ENCODE measurements at places on chromosomes 16 and 17. TPM values are rescaled to one million over a fixed set of nuclear protein-coding genes. Genes with fewer than 3 reads are reported as not detected.

Gene HSPB9
- total RNA-seq, result not detected

Gene SEPTIN1
- total RNA-seq, result 0.86 TPM

DNA sequence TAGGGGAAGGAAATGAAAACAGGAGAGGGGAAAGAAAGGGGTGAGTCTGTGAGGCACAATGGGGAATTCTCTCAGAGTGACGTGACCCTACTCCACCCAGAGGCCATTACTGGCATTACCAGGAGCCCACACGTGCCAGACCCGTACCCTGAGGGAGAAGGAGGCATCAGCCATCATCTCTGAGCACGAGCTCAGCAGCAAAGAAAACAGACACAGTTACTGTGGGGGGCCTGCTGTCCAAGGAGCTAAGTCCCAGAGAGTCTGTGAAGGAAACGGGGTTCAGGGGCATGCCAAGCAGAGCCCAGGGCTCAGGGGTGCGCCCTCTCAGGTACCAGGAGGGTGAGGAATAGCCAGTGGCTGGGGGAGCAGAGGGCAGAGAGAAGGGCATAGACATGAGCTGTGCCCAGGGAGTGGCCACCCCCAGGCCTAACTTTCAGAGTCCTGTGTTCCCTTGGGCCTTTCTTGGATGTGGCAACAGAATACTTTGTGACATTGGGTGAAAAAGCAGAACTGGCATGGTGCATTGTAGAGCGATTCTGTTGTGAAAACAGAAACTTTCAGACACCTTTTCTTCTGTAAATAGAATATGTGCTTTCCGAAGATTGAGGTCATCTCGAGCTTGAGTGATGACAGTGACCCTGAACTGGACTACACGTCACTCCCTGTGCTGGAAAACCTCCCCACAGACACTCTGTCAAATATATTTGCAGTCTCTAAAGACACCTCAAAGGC is 11.3 kb downstream of the TAF1C start:
- peak overlapping the region; percentile 47 for H3K27ac ChIP-seq
- no peaks in the 10 kb centered on the region for H3K27me3 ChIP-seq
- no peak overlapping the region for H3K4me3 ChIP-seq
- H3K4me1 ChIP-seq, result peaks cover 16% of the 10 kb centered on the region

- no peaks in the 10 kb centered on the region for H3K4me1 ChIP-seq
- no peaks in the 10 kb centered on the region for H3K27me3 ChIP-seq
- H3K27ac ChIP-seq, result no peak overlapping the region
- H3K36me3 ChIP-seq, result peaks cover 35% of the 10 kb centered on the region
- no peak overlapping the region for H3K4me3 ChIP-seq
Observed at GRCh38 chr17:20244671-20245070, 222.7 kb downstream of the LGALS9B start.

DNA sequence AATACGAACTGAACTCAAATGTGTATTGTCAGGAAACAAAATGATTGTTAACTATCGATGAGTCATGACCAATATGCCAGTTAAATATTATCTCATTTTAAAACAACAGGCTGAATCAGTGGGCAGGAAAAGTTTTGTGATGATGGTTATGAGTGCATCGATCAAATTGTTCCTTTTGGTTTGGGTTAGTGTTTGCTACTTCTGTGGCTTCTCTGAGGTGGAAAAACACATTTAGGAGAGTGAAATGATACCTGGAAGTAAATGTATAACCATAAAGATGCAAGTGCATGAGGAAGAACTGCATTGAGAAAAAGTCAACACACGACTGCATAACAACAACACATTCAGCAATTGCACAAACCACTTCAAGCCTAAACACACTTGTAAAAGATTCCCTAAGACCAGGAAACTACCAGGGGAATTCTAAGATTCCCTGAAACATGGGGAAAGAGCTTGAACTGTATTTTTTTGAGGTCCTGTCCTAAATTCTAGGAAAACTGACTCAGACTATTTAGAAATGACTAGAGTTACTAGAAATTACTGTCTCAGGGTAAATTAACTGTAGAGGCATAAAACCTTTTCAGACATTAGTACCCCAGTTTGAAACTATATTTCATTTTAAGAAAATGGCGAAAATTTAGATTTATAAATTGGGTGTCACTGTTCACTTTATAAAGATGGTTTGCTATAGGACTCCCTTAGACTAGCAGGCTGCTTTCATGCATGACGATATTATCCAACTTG is 44.8 kb downstream of the CDYL2 start:
- no peak overlapping the region for H3K4me3 ChIP-seq
- no peaks in the 10 kb centered on the region for H3K4me1 ChIP-seq
- H3K36me3 ChIP-seq, result no peaks in the 10 kb centered on the region
- DNase-seq, result no peak
- no peak overlapping the region for H3K27ac ChIP-seq
- peaks cover 16% of the 10 kb centered on the region for H3K27me3 ChIP-seq

- peaks cover 1% of the 10 kb centered on the region for H3K27me3 ChIP-seq
- no peak for DNase-seq
- no peak overlapping the region for H3K27ac ChIP-seq
Observed at GRCh38 chr16:63613701-63614100, 1508.2 kb downstream of the CDH11 start.
